ENCODE measurements at places on chromosomes 6 and 20.

- DNase-seq = peak; percentile 85
Measured at GRCh38 chr6:36759148-36759759, 61.6 kb downstream of the RAB44 start.

DNA sequence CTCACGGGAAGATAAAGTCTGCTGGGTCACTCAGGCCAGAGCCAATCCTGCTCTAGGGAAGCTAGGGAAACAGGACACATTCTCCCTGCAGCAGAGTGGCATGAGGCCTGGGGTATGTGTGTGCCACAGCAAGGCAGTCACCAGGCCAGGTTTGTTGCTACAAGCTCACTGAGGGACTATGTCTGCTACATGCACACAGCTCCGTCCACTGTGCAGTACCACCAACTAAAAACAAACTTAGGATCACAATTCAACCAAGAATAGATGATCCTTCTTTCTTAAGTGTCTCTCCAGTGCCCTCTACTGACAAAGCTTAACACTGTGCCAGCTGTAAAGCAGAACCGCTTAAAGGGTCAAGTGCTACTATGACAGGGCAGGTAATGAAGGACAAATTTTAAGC, 192.5 kb downstream of the PTPRK start:
- peak; percentile 29 for DNase-seq

DNA sequence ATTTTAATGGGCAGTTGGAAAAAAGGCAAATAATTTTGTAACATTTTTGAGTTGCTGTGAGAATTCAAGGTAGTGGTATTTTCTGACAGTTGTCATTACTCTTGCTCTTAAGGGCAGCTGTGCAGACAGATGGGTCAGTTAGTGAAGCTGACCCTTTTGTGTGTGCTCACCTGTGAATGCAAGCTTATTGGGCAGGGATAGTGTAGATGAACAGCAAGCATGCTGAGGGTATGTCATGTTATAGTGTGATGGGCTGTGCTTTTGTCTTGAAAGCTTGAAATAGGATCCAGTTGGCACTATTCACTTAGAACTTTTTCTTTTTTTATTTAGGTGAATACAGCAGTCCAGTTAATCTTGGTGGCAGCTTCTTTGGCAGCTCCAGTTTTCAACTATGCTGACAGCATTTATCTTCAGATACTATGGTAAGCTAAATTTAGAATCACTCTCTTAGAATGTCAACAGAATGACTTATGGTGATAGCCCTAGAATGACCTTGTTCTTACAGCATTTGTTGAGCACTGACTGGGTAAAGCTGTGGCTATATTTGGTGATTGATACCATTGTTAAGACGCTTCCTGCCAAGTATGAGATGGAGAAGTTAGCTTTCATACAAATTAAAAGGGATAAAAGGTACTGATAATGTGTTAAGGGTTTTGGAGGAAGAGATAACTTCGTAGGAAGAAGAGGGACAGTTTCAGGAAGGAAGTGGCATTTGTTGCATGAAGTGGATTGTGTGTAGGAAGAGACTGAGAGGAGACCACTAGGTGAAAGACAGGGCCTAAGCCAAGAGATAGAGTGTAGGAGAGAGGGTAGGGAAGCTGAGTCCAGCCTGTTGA, 19.5 kb downstream of the LRRN4 start:
- no peak for DNase-seq

- DNase-seq = peak; percentile 76
Measured at GRCh38 chr20:63434599-63435378, 37.7 kb downstream of the KCNQ2 start.

GRCh38 chr20:42406826-42407225, 782.9 kb downstream of the PTPRT start:
- no peak for DNase-seq

- DNase-seq = no peak
Measured at GRCh38 chr6:79305020-79305419, 70.5 kb upstream of the HMGN3 start.

DNA sequence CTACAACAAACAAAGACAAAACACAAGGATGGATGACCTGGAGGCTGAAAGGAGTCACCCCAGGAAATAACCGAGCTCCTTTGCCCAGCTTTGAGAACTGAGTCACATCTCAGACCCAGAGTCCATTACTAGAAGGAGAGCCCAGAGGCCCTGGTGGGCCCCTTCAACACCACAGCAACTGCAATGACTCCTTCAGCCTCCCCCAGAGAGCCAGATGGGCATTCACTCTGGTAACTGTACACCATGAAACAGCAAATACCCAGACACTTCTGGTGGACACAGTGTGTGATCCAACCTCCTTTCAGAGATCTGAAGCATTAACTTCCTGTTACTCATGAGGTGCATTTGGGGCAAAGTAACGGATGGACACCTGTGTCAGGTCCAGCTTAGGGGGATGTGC, 22.6 kb downstream of the RAET1L start:
- DNase-seq = no peak

DNA sequence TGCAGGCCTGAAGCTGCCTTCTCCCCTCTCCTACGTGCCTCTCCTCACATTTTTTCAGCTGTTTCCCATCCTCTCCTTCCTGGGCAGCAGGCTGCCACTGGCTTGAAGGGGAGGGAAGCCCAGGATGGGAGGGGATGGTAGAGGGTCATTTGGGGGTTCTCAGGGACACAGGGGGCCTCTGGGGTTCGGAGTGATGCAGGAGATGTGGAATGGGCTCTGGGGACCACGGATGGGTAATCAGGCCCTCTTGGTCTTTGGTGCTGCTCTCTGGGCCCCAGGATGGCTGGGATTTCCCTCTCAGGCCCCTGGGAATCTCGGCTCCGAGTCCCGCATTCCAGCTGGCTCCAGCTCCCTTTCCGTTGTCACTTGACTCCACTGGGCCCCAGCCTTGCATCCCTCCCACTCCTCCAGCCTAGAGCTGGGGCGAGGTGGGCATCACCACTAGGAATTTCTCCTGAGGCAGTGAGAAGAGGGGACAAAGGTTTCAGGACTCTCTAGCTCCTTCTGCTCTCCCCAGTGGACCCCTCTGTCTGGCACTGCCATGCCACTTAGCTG, 2.0 kb upstream of the DDR1 start:
- no peak for DNase-seq
